Hindlimb muscle (tissue), 1 donor: ENCODE measurements at places on chromosomes 5 and 9. TPM values are rescaled to one million over a fixed set of nuclear protein-coding genes. Genes with fewer than 3 reads are reported as not detected.

GRCh38 chr5:169089343-169089742 lies 211.6 kb downstream of the SLIT3 start:
- DNase-seq, result no peak

DNA sequence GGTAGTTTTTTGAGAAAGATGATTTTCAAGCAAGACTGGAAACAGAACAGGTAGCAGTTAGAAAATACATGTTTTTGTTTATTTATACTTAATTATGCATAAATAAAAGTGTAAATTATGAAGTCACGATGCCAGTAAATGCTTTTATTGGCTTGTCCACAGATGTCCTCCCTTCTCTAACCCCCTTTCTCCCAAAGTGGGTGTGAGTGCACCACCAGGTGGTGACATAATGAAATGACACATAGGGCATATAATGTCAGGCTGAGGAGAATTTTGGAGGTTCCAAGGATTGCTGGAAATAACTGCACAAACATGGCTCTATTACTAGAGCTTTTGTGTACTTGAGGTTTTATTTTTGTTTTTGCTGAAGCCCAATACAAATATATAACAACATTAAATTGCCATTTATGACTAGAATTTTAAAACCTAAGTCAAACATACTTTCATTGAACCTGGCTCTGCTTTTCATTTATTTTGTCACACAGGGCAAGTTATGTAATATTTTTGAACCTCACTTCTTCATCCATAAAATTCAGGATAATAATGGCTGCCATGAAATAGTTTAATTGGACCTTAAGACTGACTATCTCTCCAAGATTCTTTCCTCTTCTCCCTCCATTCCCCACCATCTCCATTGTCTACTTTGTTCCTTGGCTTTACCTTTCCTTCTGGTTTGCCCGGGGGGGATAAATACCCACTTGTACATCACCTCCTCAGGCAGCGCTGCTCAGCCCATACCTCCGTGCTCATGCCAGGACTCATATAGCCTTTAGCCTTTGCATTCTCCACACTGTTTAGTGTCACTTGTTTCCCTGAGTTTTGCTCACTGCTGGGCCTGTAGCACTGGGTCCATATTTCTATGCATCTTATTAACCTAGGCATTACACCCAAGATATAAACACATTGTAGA lies 168.8 kb downstream of the PDE4D start:
- DNase-seq, result no peak

TAS2R1 gene
- polyA plus RNA-seq, result not detected

GRCh38 chr5:172101547-172102217 lies 86.3 kb downstream of the STK10 start:
- DNase-seq, result no peak

- DNase-seq, result no peak
These were observed 86.0 kb downstream of the ANKRD33B start for GRCh38 chr5:10649666-10650380.

DNA sequence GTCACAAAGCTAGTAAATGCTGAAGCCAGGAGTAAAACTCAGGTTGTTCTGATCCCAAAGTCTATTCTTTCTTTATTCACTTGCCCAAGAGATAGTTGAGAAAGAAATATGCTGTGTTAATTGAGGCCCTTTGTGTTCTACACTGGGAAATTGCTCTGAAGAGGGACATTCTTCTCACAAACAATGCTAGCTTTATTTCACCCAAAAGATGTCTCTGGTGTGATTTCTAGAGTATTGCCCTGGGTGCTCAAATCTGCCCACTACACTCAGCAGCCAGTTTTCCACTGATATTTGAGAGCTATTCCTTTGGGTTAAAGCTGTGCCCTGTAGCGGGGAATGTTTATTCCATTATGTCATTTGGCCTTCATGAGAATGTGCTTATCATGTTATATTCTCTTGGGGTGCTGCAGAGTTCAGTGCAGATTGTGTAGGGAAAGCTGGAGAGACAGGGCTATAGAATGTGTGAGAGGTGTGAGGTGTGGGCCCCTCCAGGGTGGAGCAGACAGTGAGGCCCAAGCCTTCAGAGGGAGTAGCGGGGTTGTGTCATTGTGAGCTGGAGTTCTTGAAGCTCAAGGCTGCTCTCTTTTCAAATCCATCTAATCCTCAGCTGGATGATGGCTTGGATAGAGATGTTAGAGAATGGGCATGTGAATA lies 21.0 kb upstream of the C5orf63 start:
- no peak for DNase-seq

DNA sequence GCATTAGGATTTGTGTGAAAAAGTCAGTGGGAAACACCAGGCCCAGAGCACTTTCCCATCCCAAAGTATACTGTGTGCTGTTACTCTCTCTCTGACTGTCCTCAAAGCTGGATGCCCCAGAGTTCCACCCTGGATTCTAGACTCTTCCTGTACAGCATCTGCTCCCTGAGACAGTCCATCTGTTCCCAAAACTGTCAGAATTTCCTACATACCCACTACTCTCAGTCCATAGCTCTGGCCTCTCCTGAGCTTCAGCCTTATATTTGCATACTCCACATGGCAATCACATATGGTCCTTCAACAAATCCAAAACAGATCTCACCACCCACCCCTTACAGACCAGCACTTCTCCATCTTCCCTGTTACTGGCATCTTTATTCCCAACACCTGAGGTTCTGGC lies 9.5 kb downstream of the ELP1 start:
- DNase-seq, result no peak

PCDHB9 gene
- 3.2 TPM for polyA plus RNA-seq

NREP gene
- polyA plus RNA-seq, result 295 TPM

SPATA31C1 gene
- not detected for polyA plus RNA-seq

DNA sequence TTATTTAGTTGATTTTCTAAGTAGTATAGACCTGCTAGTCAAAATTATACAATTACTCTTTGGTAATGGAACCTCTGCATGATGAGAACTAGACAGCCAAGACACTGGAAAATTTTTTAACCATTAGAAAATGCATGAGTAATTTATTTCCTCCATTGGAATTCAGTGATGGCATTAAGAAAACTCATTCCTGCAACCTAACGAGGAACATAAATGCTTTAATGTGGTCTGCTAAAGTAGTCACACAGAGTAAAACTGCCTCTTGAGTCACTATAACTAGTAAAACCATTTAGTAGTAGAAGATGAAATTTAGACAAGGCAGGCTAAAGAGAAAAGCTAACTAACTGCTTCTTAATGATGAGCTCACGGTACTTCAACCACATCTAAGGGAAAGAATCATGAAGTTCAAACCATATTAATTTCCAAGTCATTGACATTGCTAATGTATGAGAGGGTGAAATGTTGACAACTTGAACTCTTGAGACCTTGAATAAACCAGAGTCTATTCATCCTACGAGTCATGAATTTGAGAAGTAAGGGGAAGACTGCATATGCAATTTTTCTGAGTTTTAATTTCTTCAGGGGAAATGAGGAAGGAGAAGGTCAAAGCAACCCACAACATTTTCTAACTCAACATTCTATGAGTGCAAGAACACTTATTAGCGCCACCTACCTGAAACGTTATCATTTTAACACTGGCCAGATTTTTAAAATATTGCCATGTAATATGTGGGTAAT lies 74.4 kb downstream of the GLIS3 start:
- DNase-seq, result no peak

DNA sequence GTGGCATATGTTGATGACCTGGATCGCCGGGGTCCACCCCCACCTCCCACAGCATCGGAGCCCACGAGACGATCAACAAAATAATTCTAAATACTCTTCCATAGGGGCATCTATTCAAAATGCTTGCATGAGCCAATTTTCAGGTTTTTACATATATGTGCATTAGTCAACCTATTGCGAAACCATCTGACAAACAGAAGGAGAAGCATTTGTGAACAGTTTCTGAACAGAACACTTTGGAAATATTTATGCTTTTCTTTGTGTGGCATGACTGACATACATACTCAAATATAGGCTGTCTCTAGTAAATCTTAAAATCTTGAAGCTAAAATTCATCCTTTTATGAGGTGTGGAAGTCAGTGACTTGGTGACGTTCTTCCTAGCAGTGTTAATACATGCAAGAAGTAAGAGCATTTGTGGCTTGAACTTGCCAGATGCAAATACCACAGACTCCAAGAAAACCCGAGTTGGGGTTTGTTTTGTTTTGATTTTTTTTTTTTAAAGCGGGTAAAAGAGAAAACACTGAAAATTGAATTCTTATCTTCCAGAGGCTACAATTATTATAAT lies 5.3 kb downstream of the GPR151 start:
- DNase-seq, result no peak

GRCh38 chr9:2377117-2377516 lies 244.5 kb upstream of the VLDLR start:
- no peak for DNase-seq

- DNase-seq, result no peak
These were observed 11.7 kb downstream of the PCAT7 start for GRCh38 chr9:94566550-94566949.

DNA sequence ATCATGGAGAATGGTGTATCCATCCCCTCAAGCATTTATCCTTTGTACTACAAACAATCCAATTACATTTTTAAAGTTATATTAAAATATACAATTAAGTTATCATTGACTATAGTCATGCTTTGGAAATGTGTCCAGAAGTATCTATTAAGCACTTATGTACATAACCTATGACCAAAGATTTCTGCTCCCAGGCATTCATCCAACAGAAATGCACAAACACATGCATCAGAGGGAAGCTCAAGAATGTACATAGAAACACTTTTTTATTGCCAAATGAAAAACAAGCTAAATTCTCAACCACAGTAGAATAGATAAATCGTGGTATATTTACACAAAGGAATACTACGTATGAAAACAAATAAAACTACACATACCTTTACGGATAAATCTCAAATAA lies 700.5 kb upstream of the ZNF608 start:
- DNase-seq, result no peak

DNA sequence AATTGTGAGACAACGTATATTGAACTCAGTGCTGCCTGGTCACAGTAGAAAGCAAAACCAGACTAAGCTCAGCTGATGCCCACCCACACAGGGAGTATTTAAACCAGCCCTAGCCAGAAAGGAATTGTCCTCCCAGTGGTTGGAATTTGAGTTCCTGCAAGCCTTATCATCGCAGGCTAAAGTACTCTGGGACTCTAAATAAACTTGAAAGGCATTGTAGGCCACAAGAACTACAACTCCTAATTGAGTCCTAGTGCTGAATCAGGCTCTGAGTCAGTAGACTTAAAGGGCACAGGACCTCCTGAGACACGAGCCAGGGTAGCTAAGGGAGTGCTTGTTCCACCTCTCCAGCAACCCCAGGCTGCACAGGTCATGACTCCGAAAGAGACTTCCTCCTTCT lies 171.4 kb downstream of the MCTP1 start:
- DNase-seq, result no peak

- no peak for DNase-seq
These were observed at the start of gene FUT7 for GRCh38 chr9:137031904-137032640. TSS of gene FUT7 (minus strand) at chr9:137032088. CDS start at chr9:137031991, 97 bp downstream.

FGFR4 gene
- 195 TPM for polyA plus RNA-seq

GRCh38 chr5:155786108-155786507 lies 540.9 kb upstream of the SGCD start:
- DNase-seq, result no peak

DNA sequence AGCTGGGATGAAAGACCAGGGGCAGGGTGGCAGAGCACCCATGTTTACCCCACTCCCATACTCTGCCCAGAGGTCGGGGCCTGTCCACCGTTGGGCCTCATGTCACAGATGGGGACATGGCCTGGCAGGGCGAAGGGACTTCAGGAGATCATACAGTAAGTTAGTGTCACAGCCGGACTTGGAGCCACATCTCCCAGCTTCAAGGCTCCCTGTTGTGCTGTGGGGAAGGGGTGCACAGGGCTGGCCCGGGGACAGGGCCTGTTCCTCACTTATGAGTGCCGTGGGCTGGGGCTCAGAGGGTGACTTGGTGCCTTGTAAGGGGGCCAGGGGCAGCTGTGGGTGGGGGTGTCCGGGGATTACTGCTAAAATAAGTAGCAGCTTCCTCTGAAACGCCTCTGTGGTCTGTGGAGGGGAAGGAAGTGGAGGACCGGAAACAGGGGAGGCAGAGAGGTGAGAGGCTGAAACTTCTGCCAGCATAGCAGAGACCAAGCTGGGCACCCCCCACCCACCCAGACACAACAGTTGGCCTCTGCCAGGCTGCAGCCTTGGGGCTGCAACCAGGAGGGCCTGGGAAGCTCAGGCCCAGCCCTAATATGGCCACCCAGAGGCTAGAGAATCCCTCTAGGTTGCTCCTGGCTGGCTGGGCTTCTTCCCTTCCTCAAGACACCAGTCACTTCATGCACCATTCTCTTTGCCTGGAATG lies 41.1 kb upstream of the NEK6 start:
- DNase-seq, result no peak

GRCh38 chr9:120265791-120266190 lies 314.2 kb downstream of the CDK5RAP2 start:
- peak; percentile 19 for DNase-seq

GRCh38 chr9:76191493-76191892 lies 202.7 kb downstream of the RFK start:
- no peak for DNase-seq

FAM114A2 gene
- polyA plus RNA-seq, result 16.0 TPM

DNA sequence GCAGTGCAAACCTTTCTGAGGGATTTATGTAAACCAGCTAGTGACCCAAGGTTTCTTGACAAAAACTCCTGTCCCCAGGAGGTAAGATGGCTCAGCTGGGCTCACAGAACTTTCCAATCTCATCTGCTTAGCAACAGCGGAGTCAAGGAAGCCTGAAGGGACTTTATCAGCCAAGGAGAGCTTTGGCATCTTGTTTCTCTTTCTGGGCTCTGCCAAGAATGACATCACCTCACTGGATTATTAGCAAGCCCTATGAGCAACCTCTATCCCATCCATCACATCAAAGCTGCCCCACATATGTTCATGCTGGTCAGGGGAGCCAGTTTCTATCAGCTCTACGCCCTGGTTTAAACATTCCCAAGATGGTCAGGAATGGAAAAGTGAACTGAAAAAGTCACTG lies 461.3 kb downstream of the ENC1 start:
- DNase-seq, result no peak

DNA sequence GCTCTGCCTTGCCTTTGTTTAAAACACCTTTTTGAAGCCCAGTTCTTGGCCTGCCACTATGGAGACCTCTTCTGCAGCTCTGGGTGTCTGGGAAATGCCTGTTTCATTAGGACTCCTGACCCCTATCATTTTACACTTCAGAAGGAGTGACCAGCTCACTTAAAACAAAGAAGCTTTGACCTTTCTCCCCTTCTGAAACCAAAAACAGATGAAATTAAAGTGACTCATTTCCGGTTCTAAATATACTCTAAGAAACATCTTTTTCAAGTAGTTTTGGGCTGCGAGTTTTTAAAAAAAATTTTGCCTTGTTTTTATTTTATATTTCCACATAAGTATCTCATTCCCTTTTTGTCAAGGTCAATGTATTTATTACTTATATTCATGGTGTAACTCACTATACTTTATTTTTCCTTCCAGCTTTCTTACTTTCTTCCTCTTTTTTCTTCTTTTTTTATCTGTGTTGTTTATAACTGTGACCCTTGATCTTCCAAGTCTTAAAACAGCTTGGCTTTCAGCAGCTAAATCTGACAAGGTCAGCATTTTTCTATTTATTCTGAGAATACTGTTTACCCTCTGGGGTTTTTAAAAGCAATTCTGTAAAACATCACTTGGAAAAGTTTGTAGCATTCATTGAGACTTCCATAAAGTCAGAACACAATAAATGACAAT lies 672.9 kb downstream of the NR2F1-AS1 start:
- peak; percentile 6 for DNase-seq
